ENCODE measurements at places on chromosomes 4 and X.

DNA sequence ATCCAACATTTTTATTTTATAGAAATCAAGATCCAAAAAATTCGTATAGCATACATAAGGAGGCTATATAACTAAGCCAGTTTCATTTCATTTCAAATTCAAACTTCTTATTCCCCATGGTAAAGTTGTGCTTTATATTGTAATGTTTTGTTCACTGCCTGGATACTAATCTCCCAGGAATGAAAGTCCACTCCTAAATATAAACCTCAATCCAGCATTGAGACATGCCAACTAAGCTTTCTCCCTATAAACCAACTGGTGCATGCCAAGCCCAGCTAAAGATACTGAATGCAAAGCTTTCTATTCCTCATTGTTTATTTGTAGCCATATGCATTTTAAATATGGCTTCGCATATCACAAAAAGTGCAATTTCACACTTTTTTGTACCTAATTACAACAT lies 63.8 kb upstream of the INPP4B start:
- no peaks in the 10 kb centered on the region for H3K36me3 ChIP-seq
- no peak overlapping the region for H3K4me3 ChIP-seq
- no peak for DNase-seq
- H3K27ac ChIP-seq = no peak overlapping the region

DNA sequence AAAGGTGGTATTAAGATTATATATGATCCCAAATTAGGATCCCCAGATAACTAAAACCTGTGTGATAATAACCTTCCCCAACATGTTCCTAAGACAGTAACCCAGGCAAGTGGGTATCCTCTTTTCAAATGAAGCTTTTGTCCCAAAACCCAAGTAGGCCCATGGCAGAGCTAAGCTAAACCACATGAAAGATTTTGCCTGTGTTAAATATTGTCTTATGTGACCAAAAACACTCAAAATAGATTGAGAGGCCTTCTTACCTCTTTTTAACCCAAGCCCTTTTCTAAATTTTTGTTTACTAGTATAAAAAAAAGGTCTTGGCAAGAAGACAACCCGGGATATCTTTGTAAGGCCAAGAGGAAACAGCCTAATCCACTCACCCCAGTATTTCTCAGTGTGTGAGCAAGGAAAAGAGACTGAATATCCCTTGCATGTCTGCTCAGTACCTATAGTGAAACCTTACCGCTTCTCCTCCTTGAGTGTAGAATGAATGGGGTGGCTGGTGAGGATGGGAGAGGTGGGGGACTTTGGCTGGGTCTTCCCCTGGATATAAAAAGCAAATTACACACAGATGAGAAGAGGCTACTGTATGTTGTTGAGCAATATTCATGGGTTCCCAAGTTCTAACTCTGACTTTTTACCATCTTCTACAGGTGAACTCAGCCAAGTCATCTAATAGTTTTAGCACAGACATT lies 188.8 kb upstream of the BMP3 start:
- H3K4me3 ChIP-seq = no peak overlapping the region
- no peaks in the 10 kb centered on the region for H3K36me3 ChIP-seq
- H3K4me1 ChIP-seq = no peaks in the 10 kb centered on the region
- H3K27ac ChIP-seq = no peak overlapping the region
- DNase-seq = no peak

DNA sequence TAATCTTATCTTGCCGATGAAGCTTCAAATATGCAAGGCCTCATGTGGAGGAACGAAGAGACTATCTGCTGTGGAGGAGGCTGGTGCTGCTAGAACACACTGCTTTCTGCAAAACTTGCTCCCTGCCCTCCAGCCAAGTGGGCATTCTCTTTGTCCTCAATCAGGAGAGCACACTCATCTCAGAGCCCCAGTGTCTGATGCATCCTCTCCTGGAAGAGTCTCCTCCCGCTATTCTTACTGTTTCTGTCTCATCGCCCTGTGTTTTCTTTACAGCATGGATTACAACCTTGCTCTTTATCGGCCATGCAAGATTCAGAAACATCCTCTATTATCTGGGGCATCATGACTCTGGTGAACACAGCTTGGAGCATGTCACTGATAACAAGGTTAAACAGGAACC lies 68.2 kb upstream of the MTNR1A start:
- H3K4me1 ChIP-seq = no peaks in the 10 kb centered on the region
- H3K27me3 ChIP-seq = no peaks in the 10 kb centered on the region

DNA sequence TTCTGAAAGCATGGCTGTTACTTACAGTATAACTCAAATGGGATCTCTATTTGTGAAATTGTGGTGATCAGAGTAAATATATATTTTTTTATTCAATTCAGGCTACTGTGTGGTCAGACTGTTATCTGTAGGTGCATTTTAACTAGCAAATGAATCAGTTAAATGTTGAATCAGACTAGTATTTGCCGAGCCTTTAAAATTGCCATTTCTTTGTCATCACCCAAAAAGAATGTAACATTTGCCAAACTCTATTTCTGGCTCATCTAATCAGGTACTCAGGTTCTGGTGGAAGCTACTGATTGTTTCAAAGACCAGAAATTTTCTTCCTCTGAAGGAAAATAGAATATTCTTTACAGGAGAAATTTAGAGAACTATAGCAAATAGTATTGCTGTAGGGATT lies 1.8 kb upstream of the NAA15 start:
- no peaks in the 10 kb centered on the region for H3K36me3 ChIP-seq
- no peak for DNase-seq
- peaks cover 4% of the 10 kb centered on the region for H3K4me1 ChIP-seq
- no peaks in the 10 kb centered on the region for H3K27me3 ChIP-seq
- H3K27ac ChIP-seq = peak overlapping the region; percentile 96

DNA sequence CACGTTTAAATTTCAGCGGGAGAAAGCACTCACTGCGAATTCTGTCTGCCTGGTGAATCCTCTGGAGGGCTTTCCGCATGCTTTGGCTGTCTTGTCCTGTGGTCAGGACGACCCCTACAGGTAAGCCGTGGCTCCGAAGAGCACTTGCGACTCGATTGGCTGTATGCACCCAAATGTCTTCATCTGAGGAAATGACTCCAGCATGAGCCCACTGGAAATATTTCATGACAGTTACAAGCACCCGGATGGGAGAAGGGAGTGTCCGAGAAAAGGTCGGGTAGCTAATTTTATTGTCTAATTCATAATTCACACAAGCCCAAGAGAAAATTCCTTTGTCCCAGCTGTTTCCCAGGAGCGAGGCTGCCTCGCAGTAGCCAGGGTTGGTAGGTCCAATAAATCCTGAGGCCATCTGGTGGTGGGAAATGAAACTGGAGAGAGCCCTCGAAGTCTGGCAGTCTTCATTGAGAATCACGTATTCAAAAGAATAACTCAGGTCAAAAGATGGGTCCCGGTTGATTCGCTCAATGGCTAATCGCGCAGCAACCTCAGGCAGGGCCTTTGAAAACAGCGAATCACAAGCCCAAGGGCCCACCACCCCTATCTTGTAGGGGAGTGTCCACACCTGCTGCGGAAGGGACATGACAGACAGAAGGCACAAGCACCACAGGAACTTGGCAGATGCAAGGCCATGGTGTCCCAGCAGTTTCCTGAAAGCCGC lies 6.6 kb downstream of the GUCY2F start:
- H3K36me3 ChIP-seq = no peaks in the 10 kb centered on the region
- no peaks in the 10 kb centered on the region for H3K4me1 ChIP-seq
- DNase-seq = peak; percentile 36
- H3K27ac ChIP-seq = no peak overlapping the region
- H3K27me3 ChIP-seq = peaks cover 83% of the 10 kb centered on the region

DNA sequence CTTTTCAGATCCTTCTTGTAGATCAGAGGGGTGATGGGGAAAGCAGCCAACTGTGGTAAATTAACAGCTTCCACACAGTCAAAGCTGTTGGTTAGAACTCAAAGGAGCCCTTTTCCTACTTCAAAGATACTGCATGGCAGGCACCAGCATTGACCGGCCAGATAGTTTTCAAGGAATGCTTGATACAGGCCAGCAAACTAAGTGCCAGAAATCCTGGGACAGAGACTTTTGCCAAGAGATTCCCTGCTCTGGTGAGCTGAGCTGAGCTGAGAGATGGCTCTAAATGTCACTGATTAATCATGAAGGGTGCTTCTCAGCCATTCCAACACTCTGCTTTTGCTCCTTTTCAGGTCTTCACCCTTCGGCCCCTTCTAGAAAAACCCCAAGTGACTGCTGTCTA lies 131.6 kb upstream of the MED14 start:
- H3K4me3 ChIP-seq = no peak overlapping the region
- H3K4me1 ChIP-seq = no peaks in the 10 kb centered on the region
- DNase-seq = peak; percentile 46
- peak overlapping the region; percentile 23 for H3K27ac ChIP-seq
- no peaks in the 10 kb centered on the region for H3K36me3 ChIP-seq
- peaks cover 42% of the 10 kb centered on the region for H3K27me3 ChIP-seq

GRCh38 chr4:123976819-123977218 lies 580.2 kb downstream of the SPRY1 start:
- H3K36me3 ChIP-seq = no peaks in the 10 kb centered on the region
- H3K4me3 ChIP-seq = no peak overlapping the region
- H3K4me1 ChIP-seq = no peaks in the 10 kb centered on the region

DNA sequence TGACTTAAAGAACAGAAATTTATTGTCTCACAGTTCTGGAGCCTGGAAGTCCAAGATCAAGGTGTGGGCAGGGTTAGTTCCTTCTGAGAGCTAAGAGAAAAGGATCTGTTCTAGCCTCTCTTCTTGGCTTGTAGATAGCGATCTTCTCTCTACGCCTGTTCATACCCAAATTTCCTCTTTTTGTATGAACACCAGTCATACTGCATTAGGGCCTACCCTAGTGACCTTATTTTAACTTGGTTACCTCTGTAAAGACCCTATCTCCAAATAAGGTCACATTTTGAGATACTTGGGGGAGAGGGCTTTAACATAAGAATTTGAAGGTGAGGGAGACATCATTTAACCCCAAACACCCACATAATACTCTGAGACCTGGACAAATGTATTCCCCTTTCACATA lies 55.6 kb upstream of the SPP1 start:
- H3K4me3 ChIP-seq = no peak overlapping the region
- no peaks in the 10 kb centered on the region for H3K4me1 ChIP-seq
- no peak for DNase-seq
- no peaks in the 10 kb centered on the region for H3K27me3 ChIP-seq
- no peak overlapping the region for H3K27ac ChIP-seq
- H3K36me3 ChIP-seq = no peaks in the 10 kb centered on the region

GRCh38 chr4:25874655-25875054 lies 11.9 kb upstream of the SEL1L3 start:
- H3K27me3 ChIP-seq = no peaks in the 10 kb centered on the region
- DNase-seq = no peak
- no peaks in the 10 kb centered on the region for H3K4me1 ChIP-seq
- H3K27ac ChIP-seq = no peak overlapping the region
- H3K4me3 ChIP-seq = no peak overlapping the region

DNA sequence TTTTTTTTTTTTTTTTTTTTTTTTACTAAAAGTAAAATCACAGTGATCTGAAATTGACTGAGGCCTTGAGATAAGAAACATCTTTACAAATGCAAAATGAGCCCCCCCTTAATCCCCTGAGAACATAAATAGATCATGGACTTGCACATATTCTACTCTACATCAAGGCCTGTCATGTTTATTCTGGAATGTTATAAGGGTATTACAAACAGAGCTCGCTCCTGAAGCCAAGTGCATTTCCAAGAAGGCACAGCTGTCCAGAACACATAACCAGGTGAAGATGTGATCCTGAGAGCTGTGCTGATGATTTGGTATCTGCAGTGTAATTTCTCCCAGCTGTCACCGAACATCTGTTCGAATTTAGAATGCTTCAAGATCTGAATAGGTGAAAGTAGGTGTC lies 384.5 kb downstream of the GPAT3 start:
- H3K4me3 ChIP-seq = no peak overlapping the region
- no peaks in the 10 kb centered on the region for H3K36me3 ChIP-seq
- no peak overlapping the region for H3K27ac ChIP-seq
- H3K4me1 ChIP-seq = no peaks in the 10 kb centered on the region
- no peak for DNase-seq
- no peaks in the 10 kb centered on the region for H3K27me3 ChIP-seq

GRCh38 chr4:27057662-27058061 lies 197.0 kb downstream of the STIM2 start:
- no peaks in the 10 kb centered on the region for H3K36me3 ChIP-seq
- H3K4me1 ChIP-seq = no peaks in the 10 kb centered on the region
- H3K4me3 ChIP-seq = no peak overlapping the region
- H3K27ac ChIP-seq = no peak overlapping the region
- peaks cover 7% of the 10 kb centered on the region for H3K27me3 ChIP-seq

GRCh38 chr4:89021684-89022083 lies 35.3 kb downstream of the FAM13A start:
- no peak for DNase-seq
- no peaks in the 10 kb centered on the region for H3K4me1 ChIP-seq

DNA sequence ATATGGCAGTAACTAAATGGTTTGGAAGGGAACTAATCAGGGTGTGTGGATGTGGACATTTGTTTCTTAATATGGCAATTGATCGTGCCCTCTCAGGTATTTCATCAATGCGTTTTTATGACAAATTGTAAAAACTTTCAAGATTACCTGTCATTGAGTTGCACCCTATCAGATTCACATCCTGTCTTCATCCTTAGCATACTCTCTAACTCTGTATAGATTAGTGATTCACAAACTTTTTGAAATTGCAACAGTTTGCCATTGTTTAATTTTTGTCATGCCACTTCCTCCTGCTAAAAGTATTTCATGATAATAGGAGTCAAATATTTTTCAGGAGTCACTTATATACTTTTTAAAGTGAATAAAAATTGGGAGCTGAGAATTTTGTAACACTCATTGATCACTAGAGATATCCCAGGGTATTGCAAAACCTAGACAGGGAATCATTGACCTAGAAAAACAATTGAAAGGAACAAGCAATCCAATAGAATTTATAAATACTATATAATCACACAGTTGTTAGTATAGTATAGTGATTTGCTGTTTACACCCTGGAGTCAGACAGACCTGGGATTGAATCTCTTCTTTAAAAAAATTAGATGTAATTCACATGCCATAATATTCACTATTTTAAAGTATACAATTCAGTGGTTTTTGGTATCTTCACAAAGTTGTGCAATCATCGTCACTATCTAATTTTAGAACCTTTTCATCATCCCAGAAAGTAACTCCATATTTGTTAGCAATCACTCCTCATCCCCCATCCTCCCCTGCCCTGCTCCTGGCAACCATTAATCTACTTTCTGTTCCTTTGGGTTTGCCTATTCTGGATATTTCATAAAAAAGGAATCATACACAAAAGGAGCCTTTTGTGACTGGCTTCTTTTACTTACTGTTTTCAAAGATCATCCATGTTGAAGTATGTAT lies 8.9 kb downstream of the MID2 start:
- H3K4me3 ChIP-seq = no peak overlapping the region
- no peak overlapping the region for H3K27ac ChIP-seq
- no peaks in the 10 kb centered on the region for H3K4me1 ChIP-seq

- H3K27ac ChIP-seq = no peak overlapping the region
- no peak overlapping the region for H3K4me3 ChIP-seq
- DNase-seq = no peak
- no peaks in the 10 kb centered on the region for H3K27me3 ChIP-seq
- H3K36me3 ChIP-seq = no peaks in the 10 kb centered on the region
- no peaks in the 10 kb centered on the region for H3K4me1 ChIP-seq
Observed at GRCh38 chr4:109206620-109207019, 95.8 kb downstream of the COL25A1 start.

Data from breast epithelium (tissue), 4 donors.